ENCODE measurements at places on chromosomes 11 and 22. TPM values are rescaled to one million over a fixed set of nuclear protein-coding genes. Genes with fewer than 3 reads are reported as not detected.

Gene IL17RA
- 11.5 TPM for total RNA-seq

Gene USP2
- total RNA-seq, result 10.4 TPM

Gene LGALS1
- 1,140 TPM for total RNA-seq

Gene CALCA
- total RNA-seq, result not detected

Gene CD3G
- total RNA-seq, result 1.1 TPM

Gene GNG3
- not detected for total RNA-seq

Gene TIGD3
- total RNA-seq, result not detected

Gene DEFB131B
- not detected for total RNA-seq

Gene ELMOD1
- 3.3 TPM for total RNA-seq

Gene MMP12
- total RNA-seq, result not detected

Gene QSER1
- 19.0 TPM for total RNA-seq

Gene PANX3
- total RNA-seq, result not detected

Gene SOX6
- total RNA-seq, result 8.1 TPM

Gene TALDO1
- 109 TPM for total RNA-seq
